ENCODE measurements at places on chromosomes 16 and 17.

DNA sequence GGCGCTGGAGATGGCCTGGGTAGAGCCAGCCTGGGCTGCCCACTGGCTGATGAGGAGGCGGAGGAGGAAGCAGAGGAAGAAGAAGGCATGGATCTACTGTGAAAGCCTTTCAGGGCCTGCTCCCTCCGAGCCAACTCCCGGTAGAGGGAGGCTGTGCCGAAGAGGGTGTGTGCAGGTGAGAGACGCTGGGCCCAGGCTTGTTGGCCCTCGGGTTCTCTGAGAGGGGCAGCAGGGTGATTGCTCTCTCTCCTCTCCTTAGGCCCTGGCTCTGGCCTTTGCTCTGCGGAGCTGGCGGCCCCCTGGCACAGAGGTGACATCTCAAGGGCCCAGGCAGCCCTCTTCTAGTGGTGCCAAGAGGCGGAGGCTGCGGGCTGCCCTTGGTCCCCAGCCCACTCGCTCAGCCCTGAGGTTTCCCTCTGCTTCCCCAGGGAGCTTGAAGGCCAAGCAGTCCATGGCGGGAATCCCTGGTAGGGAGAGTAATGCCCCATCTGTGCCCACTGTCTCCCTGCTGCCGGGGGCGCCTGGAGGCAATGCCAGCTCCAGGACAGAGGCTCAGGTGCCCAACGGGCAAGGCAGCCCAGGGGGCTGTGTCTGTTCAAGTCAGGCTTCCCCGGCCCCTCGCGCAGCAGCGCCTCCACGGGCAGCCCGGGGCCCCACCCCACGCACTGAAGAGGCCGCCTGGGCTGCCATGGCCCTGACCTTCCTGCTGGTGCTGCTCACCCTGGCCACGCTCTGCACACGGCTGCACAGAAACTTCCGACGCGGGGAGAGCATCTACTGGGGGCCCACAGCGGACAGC is 3.6 kb downstream of the TP53I13 start:
- no peak for DNase-seq

- peak; percentile 84 for DNase-seq
These were observed 10.3 kb upstream of the NOL11 start for GRCh38 chr17:67707442-67707841.

- DNase-seq, result peak; percentile 93
These were observed 14.0 kb upstream of the MPRIP start for GRCh38 chr17:17028059-17028877.

- DNase-seq, result peak; percentile 91
These were observed 878 bp downstream of the HEXIM1 start for GRCh38 chr17:45149037-45149668.

DNA sequence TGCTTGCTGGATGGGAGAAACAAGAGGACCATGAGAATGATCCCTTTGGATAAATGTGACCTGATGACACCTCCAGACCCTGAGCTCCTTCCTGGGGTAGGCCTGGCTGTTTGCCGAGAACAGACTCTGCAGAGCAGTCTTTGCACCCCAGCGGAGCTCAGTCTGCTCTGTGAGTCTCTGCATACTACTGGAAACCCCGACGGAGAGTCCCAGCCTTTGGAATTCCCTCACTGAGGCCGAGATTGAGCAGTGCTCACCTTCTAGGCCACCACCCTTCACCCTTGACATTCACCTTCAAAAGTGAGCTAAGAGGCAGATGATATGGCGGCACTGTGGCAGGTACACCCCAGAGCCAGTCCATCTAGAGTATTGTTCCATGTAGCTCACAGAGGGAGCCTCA is 172.2 kb upstream of the CDH13 start:
- no peak for DNase-seq

DNA sequence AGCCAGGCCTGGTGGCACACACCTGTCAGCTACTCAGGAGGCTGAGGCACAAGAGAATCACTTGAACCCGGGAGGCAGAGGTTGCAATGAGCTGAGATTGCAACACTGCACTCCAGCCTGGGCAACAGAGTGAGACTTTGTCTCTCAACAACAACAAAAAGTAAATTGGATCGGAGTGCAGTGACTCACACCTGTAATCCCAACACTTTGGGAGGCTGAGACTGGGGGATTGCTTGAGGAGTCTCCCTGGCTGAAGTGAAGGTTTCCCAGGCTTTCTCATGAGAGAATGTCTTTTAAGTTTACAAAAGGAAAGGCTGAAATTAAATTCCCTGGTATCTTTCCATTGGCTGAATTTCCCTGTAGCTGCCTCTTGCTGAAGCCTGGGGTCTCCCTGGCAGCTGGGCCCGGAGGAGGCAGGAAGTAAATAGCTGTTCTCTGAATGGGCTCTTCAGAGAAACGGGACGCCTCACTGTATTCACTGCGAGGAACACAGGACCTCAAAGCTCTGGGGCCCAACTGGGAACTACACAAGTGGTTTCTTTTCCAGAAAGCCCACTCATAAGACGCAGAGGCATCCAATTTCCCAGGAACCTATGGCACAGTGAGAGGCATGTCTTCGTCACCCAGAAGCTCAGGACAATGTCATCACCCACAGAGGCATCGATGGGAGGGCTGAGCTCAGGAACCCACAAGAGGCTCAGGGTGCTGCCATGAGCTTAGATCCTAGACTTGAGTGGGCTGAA is 77.4 kb upstream of the SMURF2 start:
- peak; percentile 40 for DNase-seq

GRCh38 chr17:82596837-82597672 is 51.2 kb downstream of the WDR45B start:
- DNase-seq, result no peak

DNA sequence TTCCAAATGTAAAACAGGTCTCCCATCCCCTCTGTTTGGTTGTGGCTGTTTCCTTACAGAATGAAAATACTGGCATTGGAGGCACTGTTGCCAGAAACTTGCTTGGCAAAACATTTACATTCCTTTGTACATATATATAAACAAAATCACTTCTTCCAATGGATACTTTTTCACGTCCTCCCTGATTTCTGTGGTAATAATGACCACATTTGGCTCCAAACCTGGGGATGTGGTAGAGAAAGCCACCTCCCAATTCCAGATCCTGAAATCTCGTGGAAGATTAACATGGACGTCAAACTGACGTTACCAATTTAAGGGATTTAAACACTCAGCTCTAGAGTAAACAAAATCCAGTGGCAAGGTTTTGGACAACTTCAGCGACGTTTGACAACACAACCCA is 370.8 kb upstream of the ZFHX3 start:
- no peak for DNase-seq

GRCh38 chr16:67284699-67285646 is 5.6 kb downstream of the PLEKHG4 start:
- DNase-seq, result peak; percentile 24

- DNase-seq, result peak; percentile 85
These were observed 383.1 kb downstream of the KCNJ2 start for GRCh38 chr17:70552230-70552981.

- DNase-seq, result no peak
These were observed 607 bp upstream of the NCOR1 start for GRCh38 chr17:16215965-16216316.

DNA sequence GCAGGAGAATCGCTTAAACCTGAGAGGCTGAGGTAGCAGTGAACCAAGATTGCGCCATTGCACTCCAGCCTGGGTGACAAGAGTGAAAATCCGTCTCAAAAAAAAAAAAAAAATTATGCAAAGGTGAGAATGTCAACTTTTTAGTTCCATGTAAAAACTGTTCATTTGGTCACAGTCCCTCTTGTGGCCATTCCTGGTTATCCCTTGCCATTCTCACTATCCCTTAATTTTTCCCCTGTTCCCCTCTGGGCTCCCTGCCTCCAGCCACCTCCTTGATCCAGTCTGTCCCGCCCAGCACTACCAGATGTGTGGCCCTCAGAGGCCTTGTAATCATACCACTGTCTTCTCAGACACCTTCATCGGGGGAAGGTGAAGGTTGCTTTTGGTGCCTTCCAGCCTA is 23.4 kb downstream of the DCAF7 start:
- DNase-seq, result no peak

DNA sequence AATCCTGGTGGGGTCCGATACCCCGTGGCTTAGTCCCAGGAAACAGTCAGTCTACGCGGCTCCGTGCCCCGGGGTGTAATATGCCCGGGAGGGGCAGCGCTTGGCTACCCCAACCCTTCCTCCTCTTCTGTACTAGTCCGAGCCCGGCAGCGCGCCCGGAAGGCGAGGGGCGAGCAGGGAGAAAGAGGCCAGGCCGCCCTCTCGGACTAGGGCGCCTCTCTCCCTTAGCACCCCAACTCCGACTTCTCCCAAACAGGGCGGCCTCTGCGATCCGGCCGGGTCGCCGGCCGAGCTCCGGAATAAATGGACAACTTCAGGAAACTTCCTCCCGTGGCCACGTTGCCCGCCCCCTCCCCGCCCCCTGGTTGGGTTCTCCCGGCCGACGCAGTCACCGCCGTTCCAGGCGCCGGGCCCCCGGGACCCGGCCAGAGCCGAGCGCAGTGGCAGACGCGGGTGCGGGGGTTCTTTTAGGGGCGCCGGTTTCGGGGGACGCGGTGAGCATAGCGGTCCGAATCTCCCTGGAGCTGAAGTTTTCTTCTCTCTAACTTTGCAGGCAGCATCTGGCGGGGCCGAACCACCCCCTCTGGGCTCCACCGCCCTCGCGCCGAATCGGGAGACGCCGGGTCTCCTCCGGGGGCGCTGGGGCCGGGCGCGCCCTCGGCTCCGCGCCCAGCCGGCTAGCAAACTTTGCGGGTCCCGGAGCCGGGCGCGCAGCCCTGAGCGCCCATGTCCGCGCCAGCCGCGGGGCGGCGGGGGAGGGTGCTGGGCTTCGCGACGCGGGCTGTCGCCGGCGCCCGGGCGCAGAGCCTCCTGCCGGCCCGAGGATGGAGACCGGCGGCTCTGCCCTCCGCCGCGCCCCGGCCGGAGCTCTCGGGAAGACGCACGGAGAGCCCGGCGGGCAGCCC is at the start of gene SDK2:
TSS of gene SDK2 (minus strand) at position 301 of the 905 bp plus-strand sequence. CDS start 357 bp downstream, outside the sequence.
- DNase-seq, result peak; percentile 63

GRCh38 chr17:76993651-76994050 is 125.4 kb downstream of the MGAT5B start:
- no peak for DNase-seq

GRCh38 chr17:29838961-29839360 is 91.1 kb downstream of the SSH2 start:
- DNase-seq, result peak; percentile 36

DNA sequence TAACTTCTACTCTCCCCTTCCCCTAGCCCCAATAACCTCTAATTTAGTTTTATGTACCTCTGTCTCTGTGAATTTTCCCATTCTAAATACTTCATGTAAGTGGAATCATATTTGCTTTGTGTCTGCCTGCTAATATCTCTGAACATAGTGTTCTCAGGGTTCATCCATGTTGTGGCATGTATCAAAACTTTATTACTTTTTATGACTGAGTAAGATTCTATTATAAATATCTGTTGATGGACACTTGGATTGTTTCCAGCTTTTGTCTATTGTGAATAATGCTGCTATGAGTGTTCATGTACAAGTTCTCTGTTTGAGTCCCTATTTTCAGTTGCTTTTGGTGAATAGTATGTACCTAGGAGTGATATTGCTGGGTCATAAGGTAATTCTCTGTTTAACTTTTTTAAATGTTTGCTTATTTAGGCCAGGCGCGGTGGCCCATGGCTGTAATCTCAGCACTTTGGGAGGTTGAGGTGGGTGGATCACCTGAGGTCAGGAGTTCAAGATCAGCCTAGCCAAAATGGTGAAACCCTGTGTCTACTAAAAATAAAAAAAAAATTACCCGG is 92.8 kb downstream of the CHD9 start:
- no peak for DNase-seq

GRCh38 chr17:55344514-55344997 is 77.1 kb downstream of the MMD start:
- no peak for DNase-seq

GRCh38 chr17:4920351-4921048 is 11.6 kb upstream of the GP1BA start:
- DNase-seq, result peak; percentile 46

- no peak for DNase-seq
These were observed 4.7 kb downstream of the LITAFD start for GRCh38 chr16:8886593-8887430.

- no peak for DNase-seq
These were observed 5.9 kb upstream of the CD300H start for GRCh38 chr17:74573169-74573568.

DNA sequence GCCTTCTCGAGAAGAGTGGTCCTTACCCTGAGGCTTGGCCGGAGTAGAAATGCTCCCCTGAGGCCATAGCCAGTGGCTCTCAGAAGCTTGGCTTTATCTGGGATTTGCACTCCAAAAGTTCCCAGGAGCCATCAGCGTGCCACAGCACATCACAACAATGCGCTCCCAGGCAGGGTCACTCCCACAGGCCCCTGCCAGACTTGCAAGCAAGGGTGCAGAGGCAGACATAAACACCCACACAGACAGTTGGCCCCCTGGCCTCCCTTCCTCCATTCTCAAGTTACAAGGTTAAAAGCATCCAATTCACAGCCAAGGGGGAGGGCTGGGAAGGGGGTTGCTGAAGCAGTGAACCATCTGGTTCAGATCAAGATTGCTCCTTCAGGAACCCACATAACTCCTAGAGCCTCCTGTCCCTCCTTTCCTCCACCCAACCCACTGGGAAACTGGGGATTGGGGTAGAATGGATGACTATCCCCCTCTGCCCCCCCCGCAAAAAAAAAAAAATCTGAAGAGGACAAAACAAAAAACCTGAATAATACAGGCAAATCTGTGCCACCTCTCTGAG is 1.8 kb downstream of the ST3GAL2 start:
- peak; percentile 96 for DNase-seq

- DNase-seq, result no peak
These were observed 98.0 kb downstream of the KPNA2 start for GRCh38 chr17:68133346-68134045.

DNA sequence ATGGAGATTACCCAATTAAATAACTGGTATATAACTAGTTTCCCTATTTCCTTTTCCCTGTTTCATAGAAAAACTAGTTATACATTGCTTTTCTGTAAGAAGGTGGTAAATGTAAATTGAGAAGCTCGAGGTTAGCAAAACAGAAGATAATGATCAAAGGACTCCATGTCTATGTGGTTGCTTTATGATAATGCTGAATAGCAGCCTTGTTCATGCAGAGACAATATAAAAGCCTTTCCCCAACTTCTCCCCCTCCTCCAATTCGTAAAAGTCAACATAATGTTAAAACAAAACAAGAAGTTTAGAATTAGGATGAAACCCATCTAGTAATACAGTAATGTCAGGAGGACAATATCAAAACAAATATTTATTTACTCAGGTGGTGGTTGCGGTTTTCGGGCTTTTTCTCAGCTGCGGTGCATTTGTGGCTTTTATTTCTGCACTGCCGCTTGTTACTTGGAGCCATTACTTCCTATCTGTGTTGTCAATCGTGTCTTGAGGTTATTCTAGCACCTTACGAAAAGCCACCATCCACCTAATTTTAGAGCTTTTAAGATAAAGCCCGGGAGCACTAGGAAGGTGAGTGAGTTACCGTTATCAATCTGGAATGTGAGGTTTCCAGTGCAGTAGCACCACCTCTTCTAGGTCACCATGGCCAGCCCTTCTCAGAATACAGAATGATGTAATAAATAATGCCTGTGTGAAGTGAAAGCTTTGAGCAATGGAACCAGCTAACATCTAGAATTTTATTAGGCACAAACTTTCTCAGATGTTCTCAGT is 297.5 kb downstream of the CDH13 start:
- DNase-seq, result no peak

GRCh38 chr17:49878931-49879904 is 31.3 kb upstream of the TAC4 start:
- no peak for DNase-seq

- DNase-seq, result no peak
These were observed 1.9 kb downstream of the ZNF778 start for GRCh38 chr16:89219365-89219764.

GRCh38 chr17:66706851-66707450 is 128.0 kb upstream of the CACNG5 start:
- no peak for DNase-seq

GRCh38 chr17:44177640-44178039 is 7.1 kb downstream of the ASB16 start:
- DNase-seq, result no peak

GRCh38 chr17:36980280-36980761 is 31.6 kb downstream of the AATF start:
- peak; percentile 83 for DNase-seq
